ENCODE measurements at places on chromosomes 3 and 15.

- DNase-seq: no peak
Observed at GRCh38 chr3:172047567-172048115, 8.3 kb downstream of the FNDC3B start.

DNA sequence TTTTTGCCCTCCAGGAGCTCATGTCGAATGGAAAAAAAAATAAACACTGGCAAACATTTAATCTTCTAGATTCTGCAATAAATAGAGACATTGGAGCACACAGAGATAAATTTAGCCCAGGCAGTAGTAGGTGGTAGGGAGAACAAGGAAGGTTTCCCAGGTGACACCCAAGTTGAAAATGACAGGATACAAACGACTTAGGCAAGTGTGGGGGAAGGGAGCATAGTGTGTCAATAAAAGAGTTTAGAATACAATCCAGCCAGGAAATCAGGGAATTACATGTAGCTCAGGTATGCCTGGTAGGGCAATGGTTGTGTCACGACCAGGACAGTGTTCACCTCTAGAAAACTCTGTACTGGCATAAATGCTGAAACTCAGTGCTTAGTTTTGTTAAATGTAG lies 364.6 kb upstream of the AGTR1 start:
- DNase-seq: no peak

GRCh38 chr3:130773366-130773765 lies 26.7 kb upstream of the PIK3R4 start:
- DNase-seq: no peak

GRCh38 chr3:177934001-177934891 lies 602.0 kb upstream of the KCNMB2 start:
- DNase-seq: peak; percentile 97

DNA sequence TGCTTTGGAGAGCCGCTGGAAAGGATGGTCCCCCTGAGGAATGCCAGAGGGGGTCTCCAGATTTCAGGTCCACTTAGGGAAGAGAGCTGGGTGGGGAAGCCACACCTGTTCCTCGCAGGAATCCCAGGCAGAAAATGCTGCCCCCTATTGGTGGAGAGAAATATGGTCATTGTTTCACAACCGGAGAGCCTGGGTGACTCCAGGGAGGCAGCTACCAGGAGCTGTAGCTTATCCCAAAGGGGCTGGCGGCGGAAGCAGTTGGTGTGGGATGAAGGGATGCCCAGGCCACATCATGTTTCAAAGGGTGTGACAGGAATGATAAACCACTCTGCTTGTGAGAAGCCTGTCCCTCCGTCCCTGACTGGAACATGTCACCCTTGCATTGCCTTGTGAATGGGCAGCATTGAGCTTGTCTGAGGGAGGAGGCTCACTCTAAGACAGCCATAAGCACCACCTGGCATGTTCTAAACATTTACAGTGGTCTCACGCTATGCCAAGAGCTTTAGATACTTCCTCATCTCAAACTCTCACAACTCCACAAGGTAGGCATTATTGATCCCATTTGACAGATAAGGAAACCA lies 34.5 kb downstream of the POMGNT2 start:
- DNase-seq: no peak

- DNase-seq: no peak
Observed at GRCh38 chr15:66842710-66843441, 140.8 kb downstream of the SMAD6 start.

GRCh38 chr15:56835718-56836171 lies 82.7 kb upstream of the TCF12 start:
- DNase-seq: no peak

DNA sequence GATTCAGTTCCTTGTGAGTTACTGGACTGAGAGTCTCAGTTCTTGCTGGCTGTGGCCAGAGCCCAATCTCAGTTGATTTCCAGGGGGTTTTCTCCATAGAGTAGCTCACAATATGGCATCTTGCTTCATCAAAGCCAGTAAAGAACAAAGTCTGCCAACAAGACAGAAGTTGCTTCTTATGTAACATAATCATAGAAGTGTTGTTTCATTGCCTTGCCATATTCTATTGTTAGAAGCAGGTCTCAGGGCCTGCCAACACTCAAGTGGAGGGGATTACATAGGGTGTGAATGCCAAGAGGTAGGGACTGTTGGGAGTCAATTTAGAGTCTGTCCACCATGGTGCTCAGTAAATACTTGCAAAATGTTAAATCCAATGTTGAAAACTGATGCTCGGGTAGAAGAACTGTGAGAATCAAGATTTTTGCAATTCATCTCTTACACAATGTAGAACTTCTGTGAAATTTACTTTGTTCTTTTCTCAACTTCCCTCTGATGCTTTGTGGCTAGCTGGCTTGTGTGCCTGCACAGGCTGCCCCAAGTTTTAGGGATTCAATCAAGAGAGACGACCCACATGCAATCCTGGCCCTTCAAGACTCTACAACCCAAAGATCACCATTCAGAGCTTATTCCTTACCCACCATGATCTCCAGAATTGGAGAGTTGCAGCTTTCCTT lies 13.3 kb upstream of the PXYLP1 start:
- DNase-seq: no peak

DNA sequence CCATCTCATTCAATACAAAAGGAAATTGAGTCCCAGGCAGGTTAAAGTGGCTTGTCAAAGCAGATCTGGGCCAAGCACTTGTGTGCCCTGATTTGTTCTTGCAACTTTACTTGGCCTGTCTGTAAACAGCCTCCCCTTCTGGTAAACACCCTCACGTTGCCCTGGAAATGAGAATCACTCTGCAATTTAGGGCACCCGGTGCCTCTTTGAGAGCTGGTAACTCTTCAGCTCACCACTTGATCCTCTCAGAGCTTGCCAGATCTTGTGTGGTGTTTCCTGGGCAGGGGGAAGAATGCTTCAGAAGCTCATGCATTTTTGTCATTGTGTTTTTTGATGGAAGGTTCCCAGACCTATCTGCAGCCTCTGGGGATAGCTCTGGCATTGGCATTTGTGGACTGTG lies 11.3 kb downstream of the MED12L start:
- DNase-seq: no peak

GRCh38 chr15:58380280-58380945 lies 51.4 kb upstream of the LIPC start:
- no peak for DNase-seq

DNA sequence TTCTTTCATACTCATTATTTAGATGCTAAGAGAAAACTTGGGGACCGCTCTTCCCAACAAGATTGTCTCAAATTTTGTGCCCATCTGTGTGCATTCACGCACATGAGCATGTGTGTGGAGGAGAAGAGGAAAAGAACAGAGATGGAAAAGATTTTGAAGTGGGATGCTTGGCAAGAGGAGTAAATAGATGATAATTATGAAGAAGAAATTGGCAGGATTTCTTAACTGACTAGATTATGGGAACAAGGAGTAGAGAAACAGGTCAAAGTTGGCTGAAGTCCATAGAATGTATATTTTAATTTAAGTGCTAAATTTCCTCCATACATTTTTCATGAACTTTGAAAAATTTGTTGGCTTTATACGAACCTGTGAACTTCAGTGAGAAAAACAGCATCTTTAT lies 100.1 kb downstream of the ZNF609 start:
- DNase-seq: no peak

DNA sequence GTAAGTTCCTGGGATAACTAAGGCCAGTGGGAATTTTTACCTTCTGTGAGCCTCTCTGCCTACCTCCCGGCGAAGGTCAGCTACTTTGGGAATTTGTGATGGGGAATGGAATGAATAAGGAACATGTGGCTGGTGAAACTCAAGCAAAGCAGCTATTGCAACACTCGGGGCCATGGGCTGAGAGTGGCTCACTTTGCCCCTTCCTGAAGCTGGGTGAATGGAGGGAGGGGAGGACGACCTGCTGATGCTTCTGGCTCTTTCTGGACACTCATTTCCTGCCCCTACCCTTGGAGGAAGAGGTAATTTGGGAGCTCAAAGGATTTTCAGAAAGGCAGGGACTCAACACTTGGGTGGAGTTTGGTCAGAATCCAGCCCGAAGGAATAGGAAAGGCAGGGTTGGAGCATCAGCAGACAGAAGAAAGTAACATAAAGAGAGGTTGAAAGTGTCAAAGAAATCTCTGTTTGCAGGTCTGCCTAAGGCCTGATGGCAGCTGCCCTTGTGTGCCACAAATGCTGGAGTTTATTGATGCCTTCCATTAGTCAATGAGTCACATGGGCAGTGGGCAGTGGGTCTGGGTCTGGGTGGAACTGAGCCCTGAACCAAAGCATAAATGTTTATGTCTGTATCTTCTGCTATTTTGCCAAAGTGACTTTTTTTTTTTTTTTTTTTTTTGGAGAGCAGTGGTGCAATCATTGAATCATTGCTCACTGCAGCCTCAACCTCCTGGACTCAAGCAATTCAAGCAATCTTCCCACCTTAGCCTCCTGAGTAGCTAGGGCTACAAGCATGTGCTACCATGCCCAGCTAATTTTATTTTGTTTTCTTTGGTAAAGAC lies 12.4 kb downstream of the LAMP3 start:
- no peak for DNase-seq

DNA sequence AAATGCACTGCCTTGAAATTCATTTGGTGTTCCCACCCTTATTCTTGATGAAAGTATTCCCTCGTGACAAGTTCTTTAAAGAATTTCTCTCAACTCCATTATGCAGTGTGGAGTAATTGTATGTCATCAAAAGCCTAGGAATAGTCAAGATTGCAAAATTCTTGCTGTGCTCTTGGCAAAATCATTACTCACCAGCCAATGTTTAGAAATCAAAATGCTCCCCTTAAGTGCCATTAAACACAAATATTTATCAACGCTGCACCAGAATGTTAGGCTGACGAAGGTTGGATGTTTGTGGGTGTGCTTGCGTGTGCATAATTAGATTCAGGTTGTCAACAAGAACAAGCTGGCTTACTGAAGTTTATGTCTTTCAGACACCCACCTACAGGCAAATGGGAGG lies 40.5 kb downstream of the SST start:
- no peak for DNase-seq
